ENCODE measurements at places on chromosomes 16 and 17. TPM values are rescaled to one million over a fixed set of nuclear protein-coding genes. Genes with fewer than 3 reads are reported as not detected.

SP2 gene
- total RNA-seq: 36.5 TPM

CBX8 gene
- total RNA-seq: 2.4 TPM

B4GALNT2 gene
- total RNA-seq: 0.05 TPM

FOXC2 gene
- not detected for total RNA-seq

DNA sequence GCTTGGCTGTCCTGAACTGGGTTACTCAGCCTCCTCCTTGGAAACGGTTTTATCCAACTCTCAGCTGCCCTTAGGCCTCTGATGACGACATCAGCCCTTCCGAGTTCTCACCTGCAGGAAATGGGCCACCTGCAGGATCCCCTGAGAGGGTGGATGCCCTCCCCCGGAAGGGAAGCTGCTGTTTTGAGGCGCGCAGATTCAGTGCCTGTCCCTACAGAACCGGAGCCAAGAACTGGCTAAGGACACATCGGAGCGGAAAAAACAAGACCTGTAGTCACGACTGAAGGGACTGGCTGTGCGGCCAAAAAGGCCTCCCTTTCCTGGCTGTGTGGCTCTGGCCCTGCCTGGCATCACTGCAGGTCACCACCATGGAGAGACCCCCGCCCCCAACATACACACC, 11.7 kb upstream of the C16orf95 start:
- DNase-seq: no peak
- H3K27ac ChIP-seq: no peak overlapping the region
- no peaks in the 10 kb centered on the region for H3K4me1 ChIP-seq
- H3K36me3 ChIP-seq: peaks cover 60% of the 10 kb centered on the region

DNA sequence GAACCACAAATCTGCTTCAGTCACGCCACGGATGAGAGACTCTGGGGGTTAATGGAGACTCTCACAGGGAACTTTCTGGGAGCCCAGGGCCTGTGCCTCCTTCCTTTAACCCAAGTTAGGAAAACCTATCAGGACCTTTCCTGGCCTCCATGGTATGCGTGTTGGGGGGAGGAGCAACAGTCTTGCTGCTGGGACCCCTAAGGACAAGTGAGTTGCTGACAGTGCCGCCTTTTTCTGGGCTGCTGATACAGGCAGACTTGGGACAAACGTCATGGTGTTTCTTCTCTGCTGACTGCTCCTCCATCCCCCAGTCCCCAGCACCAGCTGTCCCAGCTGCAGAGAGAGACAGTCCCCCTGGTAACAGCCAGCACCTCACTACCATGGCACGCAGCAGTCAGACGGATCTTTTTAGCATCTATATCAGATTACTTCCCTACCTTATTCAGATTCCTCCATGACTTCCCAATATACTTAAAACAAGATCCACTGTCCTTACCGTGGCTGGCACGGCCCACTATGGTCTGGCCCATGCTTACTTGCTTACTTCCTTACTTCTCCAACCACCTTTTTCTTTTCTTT, 6.5 kb downstream of the DPEP2NB start:
- no peak overlapping the region for H3K27ac ChIP-seq
- no peaks in the 10 kb centered on the region for H3K27me3 ChIP-seq
- H3K4me1 ChIP-seq: peaks cover 22% of the 10 kb centered on the region
- H3K4me3 ChIP-seq: no peak overlapping the region

DNA sequence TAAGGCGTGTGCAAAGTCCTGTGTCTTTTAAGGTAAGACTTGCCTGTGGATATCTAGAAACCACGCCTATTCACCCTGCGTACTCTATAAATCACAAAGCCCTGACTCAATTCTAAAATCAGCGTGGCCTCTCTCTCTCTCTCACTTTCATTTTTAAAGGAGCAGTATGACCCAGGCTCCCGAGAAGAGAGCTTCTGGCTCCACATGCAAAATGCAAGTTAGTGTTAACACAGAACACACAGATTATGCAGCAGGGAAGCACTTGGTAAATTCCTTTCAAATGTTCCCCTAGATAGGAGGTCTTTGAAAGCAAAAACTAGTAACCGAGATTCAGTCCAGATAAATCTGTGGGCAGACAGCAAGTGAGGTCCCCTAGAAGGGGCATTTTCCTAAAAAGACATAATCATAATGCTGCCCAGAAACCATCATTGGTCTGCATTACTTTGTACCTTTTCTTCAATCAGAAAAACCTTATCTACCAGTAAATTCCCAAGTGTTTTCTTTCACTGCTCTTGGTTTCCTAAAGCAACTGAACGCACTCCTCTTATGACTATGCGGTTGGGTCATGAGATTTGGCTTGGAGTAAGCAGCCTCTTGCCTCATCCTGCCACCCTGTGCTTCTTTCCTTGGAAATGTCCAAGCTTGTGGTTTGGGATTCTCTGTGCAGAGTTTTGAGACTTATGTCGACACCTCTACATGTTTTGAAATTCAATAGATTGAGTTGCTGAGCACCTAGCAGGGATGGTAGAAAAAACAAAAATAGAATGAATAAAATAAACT, 31.7 kb upstream of the KCNJ2 start:
- H3K4me3 ChIP-seq: peak overlapping the region; percentile 2
- no peaks in the 10 kb centered on the region for H3K36me3 ChIP-seq
- no peak for DNase-seq
- no peaks in the 10 kb centered on the region for H3K27me3 ChIP-seq

DNA sequence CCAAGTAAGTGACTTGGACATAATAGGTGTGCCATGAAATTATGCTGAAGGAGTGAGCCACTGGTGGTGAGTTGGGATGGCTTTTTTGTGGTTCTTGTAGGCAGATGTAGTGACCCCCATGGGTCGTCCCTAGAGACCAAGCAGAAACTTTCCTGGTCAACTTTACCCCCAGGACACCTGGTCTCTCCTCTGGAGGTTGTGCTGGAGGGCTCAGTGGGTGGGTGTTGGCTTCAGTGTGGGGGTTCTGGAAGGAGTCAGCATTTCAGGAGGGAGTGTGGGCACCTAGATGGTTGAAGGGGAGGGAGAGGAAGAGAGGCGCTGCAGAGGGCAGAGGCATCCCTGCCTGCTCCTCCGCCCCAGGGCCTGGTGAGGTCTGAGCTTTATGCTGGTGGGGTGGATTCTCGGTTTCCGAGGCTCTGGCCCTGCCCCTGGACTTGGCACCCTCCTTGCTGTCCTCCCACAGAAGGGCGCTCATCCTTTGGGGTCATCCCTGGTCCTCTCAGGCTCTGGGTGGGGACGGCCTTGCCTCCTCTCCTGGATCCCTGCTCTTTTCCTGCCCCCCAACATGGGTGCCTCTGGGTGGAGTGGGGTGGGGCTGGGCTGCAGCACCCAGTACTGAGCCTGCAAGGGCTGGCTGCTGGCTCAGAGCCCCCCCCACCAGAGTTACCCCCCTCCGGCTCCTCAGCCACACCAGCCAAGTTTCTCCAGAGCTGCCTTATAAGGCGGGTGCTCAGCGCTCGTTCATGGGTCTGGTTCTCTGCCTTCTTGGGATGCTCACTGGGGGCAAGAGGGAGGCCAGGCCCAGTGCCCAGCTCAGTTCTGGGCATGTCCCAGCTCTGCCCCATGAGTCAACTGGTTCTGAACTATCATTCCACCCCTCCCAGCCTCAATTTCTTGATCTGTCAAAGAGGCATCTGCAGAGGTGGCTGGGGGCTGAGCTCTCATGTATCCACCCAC, 266.8 kb downstream of the SEC14L1 start:
- H3K4me3 ChIP-seq: peak overlapping the region; percentile 66
- H3K27ac ChIP-seq: peak overlapping the region; percentile 81
- no peaks in the 10 kb centered on the region for H3K36me3 ChIP-seq
- H3K27me3 ChIP-seq: no peaks in the 10 kb centered on the region
- DNase-seq: no peak

- H3K27me3 ChIP-seq: no peaks in the 10 kb centered on the region
- no peaks in the 10 kb centered on the region for H3K4me1 ChIP-seq
- H3K4me3 ChIP-seq: no peak overlapping the region
These were observed 7.5 kb downstream of the ABCC3 start for GRCh38 chr17:50642071-50642721.

GRCh38 chr17:51869387-51869786, 289.1 kb downstream of the CA10 start:
- DNase-seq: no peak
- no peak overlapping the region for H3K4me3 ChIP-seq
- no peak overlapping the region for H3K27ac ChIP-seq
- H3K4me1 ChIP-seq: no peaks in the 10 kb centered on the region
- no peaks in the 10 kb centered on the region for H3K27me3 ChIP-seq

DNA sequence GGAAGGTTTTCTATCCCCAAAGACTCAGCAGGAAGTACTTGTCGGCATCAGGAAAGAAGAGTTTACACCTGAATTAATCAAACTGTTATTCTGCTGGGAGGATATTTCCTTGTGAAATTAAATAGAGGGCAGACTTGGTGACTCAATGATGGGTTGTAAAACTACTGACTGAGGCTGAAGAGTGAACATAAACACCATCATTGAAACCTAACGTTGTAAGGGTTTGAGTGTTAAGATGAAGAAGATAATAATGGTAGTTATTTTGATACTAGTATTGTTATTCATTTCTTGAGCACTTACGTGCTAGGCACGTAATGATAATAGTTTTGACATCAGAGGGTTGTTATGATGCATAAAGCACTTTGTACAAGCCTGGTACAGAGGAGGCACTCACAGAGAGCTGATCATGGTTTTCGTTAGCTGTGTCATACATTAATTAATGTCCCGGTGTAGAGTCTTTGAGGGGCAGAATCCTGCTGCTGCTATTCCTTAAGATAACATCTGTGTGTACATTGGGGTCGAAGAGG, 64.2 kb upstream of the CACNG3 start:
- no peaks in the 10 kb centered on the region for H3K27me3 ChIP-seq
- no peak for DNase-seq
- peaks cover 52% of the 10 kb centered on the region for H3K36me3 ChIP-seq
- no peak overlapping the region for H3K27ac ChIP-seq

- H3K4me3 ChIP-seq: no peak overlapping the region
- H3K36me3 ChIP-seq: no peaks in the 10 kb centered on the region
- no peak for DNase-seq
- no peaks in the 10 kb centered on the region for H3K27me3 ChIP-seq
These were observed 345.4 kb downstream of the SOX9 start for GRCh38 chr17:72466199-72466598.

GRCh38 chr17:35645923-35646322, 58.8 kb downstream of the AP2B1 start:
- H3K4me3 ChIP-seq: no peak overlapping the region
- no peak for DNase-seq
- peaks cover 5% of the 10 kb centered on the region for H3K36me3 ChIP-seq
- no peak overlapping the region for H3K27ac ChIP-seq

- H3K4me3 ChIP-seq: no peak overlapping the region
- no peaks in the 10 kb centered on the region for H3K36me3 ChIP-seq
- DNase-seq: no peak
These were observed 3.0 kb downstream of the PPL start for GRCh38 chr16:4933871-4934395.

DNA sequence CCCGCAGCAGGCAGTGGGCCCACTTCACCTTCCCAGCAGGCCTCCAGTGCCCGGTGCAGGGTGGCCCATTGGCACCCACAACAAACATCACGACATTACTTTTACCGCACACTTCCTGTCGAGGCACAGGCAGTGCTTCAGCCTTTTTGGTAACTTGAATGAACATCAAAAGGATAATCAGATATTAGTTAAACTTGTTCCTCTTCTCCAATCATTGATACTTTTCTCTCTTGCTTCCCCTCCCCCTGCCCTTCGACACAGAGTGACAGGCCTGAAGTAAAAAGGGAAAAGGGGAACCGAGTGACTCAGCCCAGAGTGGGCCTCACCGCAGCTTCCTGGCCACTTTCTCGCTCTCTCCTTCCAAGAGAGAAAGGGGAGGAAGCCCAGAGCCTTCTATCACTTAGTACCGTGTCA, 507.0 kb downstream of the MAF start:
- no peak overlapping the region for H3K4me3 ChIP-seq
- H3K27me3 ChIP-seq: no peaks in the 10 kb centered on the region
- no peaks in the 10 kb centered on the region for H3K36me3 ChIP-seq
- no peak for DNase-seq

GRCh38 chr17:41178341-41178740, 320 bp upstream of the KRTAP4-2 start:
- no peak overlapping the region for H3K4me3 ChIP-seq
- H3K4me1 ChIP-seq: no peaks in the 10 kb centered on the region
- H3K36me3 ChIP-seq: no peaks in the 10 kb centered on the region
- no peaks in the 10 kb centered on the region for H3K27me3 ChIP-seq

- peaks cover 8% of the 10 kb centered on the region for H3K4me1 ChIP-seq
- no peak overlapping the region for H3K4me3 ChIP-seq
- H3K36me3 ChIP-seq: no peaks in the 10 kb centered on the region
- peak; percentile 24 for DNase-seq
- H3K27ac ChIP-seq: peak overlapping the region; percentile 45
These were observed 229.6 kb downstream of the MRTFB start for GRCh38 chr16:14300705-14301168.

GRCh38 chr17:12231355-12231682, 210.6 kb downstream of the MAP2K4 start:
- H3K36me3 ChIP-seq: no peaks in the 10 kb centered on the region
- no peaks in the 10 kb centered on the region for H3K27me3 ChIP-seq
- DNase-seq: no peak
- H3K4me1 ChIP-seq: no peaks in the 10 kb centered on the region
- no peak overlapping the region for H3K4me3 ChIP-seq

DNA sequence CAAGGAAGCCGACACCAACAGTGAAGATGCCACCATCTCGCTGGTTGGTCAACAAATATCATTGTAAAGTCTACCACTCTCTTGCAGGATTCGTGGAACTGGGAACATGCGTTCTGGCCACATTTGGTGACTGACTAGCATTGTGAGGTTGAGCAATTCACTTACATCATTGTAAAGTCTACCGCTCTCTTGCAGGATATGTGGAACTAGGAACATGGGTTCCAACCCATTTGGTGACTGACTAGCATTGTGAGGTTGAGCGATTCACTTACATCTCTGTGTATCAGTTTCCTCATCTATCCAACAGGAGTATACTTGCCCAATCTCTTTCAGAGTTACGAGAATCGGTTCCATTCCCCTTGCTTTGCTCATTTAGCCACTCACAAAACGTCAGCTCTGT, 42.6 kb upstream of the RPH3AL start:
- H3K4me1 ChIP-seq: no peaks in the 10 kb centered on the region
- DNase-seq: no peak

DNA sequence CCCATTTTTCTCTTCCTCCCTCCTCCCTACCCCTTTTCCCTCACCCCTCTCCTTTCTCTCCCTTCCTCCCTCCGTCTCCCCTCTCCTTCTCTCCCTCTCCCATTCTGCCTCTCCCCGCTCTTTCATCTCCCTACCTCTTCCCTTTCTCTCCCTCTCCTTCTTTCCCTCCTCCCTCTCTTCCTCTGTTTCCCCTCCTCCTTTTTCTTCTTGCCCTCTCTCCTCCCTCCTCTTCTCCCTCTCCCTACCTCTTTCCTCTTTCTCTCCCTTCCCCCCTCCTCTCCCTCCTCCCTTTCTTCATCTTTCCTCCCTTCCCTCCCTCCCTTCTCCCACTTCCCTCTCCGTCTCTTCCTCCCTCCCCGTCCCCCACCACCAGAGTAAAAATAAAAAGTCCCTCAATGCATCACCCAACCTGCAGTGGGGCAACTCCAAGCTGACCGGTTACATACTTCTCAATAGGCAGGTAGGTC, 10.4 kb downstream of the CHD9NB start:
- no peaks in the 10 kb centered on the region for H3K36me3 ChIP-seq
- no peaks in the 10 kb centered on the region for H3K4me1 ChIP-seq
- no peak for DNase-seq
- no peaks in the 10 kb centered on the region for H3K27me3 ChIP-seq
- H3K4me3 ChIP-seq: no peak overlapping the region
- H3K27ac ChIP-seq: no peak overlapping the region

- no peak overlapping the region for H3K27ac ChIP-seq
- H3K27me3 ChIP-seq: no peaks in the 10 kb centered on the region
- H3K4me1 ChIP-seq: no peaks in the 10 kb centered on the region
- no peak overlapping the region for H3K4me3 ChIP-seq
- H3K36me3 ChIP-seq: no peaks in the 10 kb centered on the region
- DNase-seq: no peak
These were observed 849.8 kb upstream of the RBFOX1 start for GRCh38 chr16:6482696-6483468.

GRCh38 chr17:45310380-45311324, 6.2 kb downstream of the MAP3K14 start:
- peak overlapping the region; percentile 93 for H3K27ac ChIP-seq
- DNase-seq: no peak
- H3K27me3 ChIP-seq: no peaks in the 10 kb centered on the region
- peaks cover 15% of the 10 kb centered on the region for H3K36me3 ChIP-seq

Measured in naive thymus-derived CD4-positive, alpha-beta T cell (primary cell).